ENCODE measurements at places on chromosomes 3 and 15.

- DNase-seq: peak; percentile 93
These were observed at the start of gene HEG1 for GRCh38 chr3:125055913-125056745. HEG1 (minus strand) TSS chr3:125055997; CDS start chr3:125055890, 107 bp downstream.

DNA sequence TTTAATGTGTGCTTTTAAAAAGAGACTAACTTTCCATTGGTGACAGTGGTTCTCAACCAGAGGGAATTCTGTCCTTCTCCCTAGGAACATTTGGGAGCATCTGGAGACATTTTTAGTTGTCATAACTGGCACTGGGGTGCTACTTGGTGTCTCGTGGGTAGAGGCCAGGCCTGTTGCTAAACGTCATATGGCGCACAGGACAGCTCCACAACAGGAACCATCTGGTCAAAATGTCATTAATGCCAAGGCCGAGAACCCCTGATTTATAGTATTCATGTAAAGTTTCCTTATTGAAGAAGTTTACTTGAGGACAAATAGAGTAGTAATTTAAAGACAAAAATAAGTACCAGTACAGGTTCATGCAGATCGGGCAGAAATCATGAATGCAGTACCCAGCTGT lies 164.2 kb downstream of the FEZF2 start:
- DNase-seq: no peak

- no peak for DNase-seq
These were observed 22.7 kb upstream of the LCTL start for GRCh38 chr15:66588537-66588936.

DNA sequence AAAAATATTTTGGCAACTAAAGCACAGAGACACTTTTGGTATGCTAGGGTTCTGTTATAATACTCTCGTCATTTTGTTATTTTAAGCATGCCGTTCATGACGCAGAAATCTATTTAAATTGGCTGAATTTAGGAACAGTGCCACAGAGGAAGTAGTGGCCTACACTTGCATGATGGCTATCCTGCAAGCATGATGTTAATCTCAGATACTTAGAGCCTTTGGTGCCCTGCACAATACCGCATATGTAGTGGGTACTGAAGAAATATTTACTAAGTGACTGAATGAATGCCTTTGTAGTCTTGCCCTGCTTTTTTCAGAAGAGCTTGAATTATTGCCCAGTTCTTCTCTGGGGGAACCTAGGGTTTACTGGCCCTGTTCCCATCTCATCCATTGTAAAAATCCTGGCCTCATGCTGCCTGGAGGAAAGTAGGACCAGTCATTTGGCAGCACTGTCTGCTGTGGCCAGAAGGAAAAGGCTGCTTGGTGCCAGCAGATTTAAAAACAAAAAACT lies 79.0 kb downstream of the SERPINI1 start:
- DNase-seq: peak; percentile 85

GRCh38 chr3:187799942-187800641 lies 54.8 kb upstream of the BCL6 start:
- no peak for DNase-seq

DNA sequence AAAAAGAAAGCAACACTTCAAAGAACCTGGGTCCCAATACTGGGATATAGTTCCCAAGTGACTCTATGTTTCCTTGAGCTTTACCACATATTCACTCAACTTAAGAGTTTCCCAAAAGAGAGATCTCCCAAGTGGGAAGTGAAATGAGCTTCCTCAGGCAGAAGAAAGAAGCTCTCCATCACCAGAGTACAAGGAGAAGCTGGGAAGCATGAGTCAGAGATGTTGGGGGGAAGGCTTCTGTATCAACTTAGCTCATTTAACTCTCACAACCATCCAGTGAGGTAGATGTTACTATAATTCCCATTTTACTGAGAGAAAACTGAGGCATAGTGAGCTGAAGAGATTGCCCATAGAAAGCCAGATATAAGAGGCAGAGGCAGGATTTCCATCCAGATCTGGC lies 47.0 kb upstream of the TRIM42 start:
- peak; percentile 8 for DNase-seq

- DNase-seq: no peak
These were observed 4.7 kb upstream of the ITGA11 start for GRCh38 chr15:68436680-68437079.

DNA sequence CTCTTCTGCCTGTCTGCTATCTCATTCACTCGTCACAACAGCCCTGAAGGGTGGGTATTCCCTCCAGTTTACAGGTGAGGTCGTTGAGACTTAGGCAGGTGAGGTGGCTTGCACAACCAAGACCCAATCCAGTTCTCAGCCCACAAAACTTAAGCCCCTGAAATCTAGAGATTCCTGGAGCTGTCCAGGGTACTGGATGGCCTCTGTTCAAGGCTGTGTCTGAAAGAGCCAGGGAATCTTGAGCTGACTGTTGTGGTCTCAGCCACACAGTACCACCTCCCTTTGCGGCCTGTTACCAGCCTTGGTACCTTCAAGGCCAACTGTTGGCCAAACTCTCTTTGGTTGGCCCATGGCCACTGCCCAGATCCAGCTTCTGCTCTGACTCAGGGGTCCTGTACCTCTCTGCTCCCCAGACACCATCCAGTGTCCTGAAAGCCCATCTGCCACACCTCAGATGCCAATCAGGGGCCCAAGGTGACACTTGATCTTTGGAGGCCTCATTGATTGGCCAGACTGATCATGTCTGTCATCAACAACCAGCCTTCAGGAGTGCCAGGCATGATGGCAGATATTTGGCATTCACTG lies 10.9 kb upstream of the FAM107A start:
- DNase-seq: peak; percentile 56

DNA sequence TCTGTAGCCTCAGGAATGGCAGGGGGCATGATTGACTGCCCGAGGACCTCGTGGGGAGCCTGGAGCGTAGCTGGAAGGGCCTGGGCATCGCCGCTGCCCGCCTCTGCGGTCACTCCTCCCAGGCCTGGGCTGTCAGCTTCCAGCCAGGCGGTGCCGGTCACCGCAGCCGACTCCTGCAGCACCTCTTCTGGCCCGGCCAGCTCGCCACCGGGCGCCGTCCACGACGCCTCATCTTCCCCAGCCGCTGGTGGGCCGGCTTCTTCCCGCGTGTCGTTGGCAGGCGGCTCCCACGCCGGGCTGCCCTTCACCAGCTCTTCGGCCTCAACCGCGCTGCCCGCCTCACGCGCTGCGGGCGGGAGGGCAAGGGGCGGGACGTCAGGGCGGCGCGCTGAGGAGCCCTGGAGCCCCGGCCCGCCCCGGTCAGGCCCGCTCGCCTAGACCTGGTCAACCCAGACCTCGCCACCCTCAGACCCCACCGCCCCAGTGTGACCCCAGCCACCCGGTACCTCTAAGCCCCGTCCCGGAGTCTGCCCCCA lies 1.0 kb downstream of the CSPG5 start:
- DNase-seq: peak; percentile 12

- DNase-seq: no peak
These were observed 1762.5 kb downstream of the SI start for GRCh38 chr3:163315786-163316185.

DNA sequence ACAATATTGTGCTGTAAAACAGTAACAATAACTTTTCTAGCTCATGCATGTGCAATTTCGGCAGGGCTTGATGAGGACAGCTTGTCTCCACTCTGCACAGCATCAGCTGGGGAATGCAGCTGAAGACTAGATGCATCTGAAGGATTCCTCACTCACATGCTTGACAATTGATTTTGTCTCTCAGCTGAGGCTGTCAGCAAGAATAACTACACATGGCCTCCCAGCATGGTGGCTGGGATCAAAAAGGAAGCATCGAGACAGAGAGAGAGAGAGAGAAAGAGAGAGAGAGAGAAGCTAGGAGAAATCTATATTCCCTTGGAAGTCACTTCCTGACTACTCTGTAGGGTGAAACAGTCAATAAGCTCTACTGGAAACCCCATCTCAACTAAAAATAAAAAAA lies 487.1 kb downstream of the PLOD2 start:
- DNase-seq: no peak

GRCh38 chr15:58696738-58697137 lies 52.8 kb downstream of the ADAM10 start:
- DNase-seq: no peak

DNA sequence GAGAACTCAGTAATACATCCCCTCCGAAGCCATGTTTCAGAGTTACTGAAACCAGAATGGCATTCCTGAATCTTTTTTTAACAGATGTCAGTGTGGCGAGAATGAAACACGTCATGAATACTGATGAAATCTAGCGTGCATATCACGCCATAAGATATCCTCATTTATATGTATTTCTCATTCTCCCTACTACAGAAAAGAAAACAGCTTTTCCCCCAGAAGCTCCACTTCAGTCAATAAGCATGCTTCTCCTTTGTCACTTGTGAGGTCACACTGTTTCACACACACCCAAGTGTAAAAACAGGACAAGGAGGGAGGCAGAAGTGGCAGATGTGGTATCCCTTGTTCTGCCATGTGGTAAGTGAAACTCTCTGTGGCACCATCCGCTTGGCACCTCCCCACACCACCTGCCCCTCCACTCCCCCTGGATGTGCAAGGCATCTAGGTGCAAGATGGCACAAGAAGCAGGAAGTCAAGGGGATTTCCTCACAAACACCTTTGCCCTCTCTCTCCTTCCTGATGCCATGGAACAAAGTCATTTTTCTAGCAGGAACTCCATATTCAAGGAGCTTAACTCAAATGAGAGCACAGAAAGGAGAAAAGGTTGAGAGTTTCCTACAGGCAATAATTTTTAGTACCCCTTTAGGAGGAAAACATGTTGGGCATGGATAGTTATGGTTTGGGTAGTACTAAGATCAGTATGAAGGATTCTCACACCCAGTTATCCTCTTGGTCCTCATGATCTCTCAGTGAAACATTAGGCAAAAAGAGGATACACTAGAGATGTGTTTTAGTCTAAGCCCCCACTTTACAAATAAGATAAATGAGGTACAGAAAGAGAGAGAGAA lies 47.5 kb upstream of the FRMD4B start:
- DNase-seq: no peak

DNA sequence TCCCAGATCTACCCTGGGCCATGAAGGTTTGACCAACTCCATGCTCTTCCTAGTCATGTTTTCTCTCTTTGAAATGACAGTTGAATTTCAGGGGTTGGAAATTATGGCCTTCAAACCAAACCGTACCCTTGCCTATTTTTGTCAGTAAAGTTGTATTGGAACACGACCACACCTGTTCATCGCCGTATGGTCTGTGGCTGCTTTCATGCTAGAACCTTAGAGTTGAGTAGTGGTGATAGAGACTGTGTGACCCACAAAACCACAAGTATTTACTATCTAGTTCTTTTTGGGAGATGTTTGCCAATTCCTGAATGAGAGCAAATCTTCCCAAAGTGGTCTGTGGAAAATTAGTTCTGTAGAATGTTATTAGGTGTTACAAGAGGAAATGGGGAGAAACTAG lies 24.0 kb upstream of the STARD5 start:
- no peak for DNase-seq

DNA sequence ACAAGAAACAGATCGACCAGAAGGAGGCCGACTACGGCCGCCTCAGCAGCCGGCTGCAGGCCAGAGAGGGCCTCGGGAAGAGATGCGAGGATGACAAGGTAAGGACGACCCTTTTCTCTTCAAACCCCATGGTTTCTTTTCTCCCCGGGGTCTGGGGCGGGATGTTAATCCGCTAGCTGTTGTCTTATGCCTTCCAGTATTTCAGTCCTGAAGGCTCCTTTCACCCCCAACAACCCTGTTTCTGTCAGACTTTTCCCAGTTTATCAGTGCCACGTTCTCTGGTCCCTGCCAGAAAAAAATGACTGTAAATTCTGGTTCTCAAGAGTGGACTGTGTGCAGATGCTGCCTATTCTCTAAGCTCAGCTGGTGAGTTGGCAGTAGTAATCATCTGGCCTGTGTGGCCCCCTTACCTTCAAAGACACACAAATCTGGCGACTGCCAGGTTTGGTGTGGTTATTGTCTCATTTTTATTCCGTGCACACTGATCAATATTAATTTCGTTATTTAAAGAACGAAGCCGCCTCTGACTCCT lies 806 bp downstream of the GOLM2 start:
- DNase-seq: peak; percentile 26

GRCh38 chr3:155664925-155665695 lies 79.8 kb downstream of the PLCH1 start:
- peak; percentile 80 for DNase-seq

GRCh38 chr3:40200692-40201316 lies 108.7 kb upstream of the EIF1B start:
- no peak for DNase-seq

- peak; percentile 41 for DNase-seq
These were observed 48.1 kb downstream of the APBA2 start for GRCh38 chr15:28933710-28934445.

GRCh38 chr3:53974324-53974723 lies 82.7 kb upstream of the SELENOK start:
- peak; percentile 1 for DNase-seq

DNA sequence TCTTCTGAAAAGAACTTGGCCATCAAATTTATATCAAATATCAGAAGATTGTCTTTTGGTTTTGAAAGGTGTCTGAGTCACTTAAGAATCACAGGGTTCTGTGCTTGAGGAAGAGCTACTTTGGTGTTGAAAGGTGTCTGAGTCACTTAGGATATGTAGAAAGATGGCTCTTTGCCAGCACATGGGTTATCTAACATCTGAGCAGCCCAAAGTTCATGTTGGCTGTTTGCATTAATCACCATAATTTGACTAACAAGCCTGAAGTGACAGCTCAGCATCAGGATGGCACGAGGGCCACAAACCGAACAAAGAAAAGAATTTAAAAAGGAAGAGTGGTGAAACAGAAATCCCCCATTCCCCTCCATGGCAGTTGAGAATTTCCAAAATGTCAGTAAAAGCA lies 190.5 kb upstream of the CMC1 start:
- peak; percentile 12 for DNase-seq

GRCh38 chr15:63012444-63012843 lies 30.1 kb upstream of the TPM1 start:
- DNase-seq: no peak

DNA sequence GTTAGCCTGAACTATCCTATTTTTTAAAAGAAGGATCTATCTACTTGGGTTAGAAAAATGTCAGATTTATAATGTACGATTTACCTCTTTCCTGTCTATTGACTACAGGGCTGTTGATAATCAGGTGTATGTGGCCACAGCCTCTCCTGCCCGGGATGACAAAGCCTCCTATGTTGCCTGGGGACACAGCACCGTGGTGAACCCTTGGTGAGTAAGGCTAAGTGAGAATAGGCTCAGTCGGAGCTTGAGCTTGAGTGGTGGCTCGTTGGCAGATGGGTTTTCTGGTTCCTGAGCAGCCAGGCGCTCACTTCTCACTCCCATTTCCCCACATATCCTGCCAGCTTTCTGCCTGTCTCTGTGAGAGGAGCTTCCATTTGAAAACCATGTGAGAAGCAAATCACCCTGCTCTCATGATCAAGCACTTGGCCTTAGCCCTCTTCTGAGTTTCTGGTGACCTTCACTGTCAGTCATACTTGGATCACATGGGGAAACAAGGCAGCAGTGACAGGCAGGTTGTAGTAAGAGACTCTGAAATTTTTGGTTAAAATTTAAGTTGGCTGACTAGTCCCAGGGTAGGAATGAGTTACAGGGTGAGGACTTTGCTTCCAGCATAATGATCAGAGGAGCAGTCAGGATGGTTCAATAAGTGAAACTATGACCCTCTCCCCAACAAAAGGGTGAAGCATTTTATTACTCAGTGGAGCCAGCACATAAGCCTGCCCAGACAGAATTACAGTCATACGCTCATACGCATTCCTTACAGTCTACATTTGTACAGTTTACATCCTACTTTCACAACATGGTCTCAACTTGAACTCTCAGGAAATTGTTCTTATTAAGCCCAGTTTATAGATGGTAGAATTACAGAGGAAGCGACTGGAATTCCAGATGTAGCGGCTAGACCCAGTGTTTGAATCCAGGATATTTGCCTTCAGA lies 18.0 kb downstream of the NIT2 start:
- peak; percentile 49 for DNase-seq

All from EH (cell line).